ENCODE measurements at places on chromosomes 11 and 22.

GRCh38 chr11:5591613-5592012, 4.8 kb upstream of the TRIM6 start:
- no peak for DNase-seq

- no peak for DNase-seq
These were observed 74.2 kb upstream of the PITPNB start for GRCh38 chr22:27993201-27993635.

- DNase-seq, result no peak
These were observed 39.2 kb downstream of the CEP164 start for GRCh38 chr11:117366875-117367274.

DNA sequence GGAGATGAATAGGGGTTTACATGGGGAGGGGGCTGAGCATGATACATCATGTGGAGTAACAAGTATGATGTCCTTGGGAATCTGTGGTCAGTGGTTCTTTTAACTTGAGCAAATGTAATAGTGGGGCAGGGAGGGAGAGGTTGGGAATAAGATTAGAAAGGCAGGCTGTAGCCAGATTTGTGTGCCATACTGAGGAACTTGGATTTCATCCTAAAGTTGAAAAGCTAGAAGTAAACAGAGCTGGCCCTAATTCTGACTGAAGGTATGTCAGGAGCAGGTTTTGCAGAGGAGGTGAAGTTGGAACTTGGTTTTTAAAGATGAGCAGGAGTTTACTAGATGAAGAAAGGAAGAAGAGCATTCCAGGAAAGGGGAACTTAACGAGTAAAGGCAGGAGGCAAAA, 108.3 kb upstream of the RRM1 start:
- DNase-seq, result no peak

DNA sequence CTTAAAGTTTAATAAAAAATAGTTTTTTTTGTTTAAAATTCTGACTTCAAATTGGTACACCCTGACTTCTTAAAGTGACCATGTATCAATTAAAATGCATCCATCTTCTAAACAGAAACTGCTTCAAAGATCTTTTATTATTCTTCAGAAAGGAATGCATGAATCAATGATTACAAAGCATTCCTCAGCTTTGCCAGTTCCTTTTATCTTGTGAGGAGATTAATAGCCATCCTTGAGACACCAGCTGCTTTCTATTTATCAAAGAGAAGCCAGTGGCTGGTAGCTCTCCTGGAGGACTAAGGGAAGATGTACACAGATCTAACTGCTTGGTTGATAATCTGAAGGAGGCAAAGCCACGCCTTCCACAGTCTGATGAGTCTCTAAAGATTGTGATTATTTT, 2222.5 kb downstream of the LRRC4C start:
- no peak for DNase-seq

DNA sequence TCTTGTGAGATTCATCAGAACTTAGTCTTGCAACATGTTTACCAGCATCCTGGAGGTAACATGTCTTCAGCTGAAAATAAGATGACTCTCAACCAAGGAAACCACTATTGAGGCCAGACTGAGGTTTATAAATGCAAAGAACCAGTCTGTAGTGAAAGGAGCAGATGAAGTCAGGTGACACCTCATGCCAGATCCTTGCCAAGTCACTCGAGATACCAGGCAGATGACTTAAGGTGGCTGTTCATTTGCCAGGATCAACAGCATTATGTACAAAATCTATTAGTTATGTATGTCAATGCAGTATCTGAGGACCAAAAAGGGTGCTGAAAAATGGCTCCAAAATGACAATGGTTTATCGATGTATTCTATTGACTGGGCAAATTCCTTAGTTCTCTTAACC, 100.0 kb upstream of the SOX6 start:
- DNase-seq, result no peak

- peak; percentile 27 for DNase-seq
These were observed 91.1 kb downstream of the ETS1 start for GRCh38 chr11:128496249-128496648.

GRCh38 chr11:11213117-11213516, 139.9 kb downstream of the CSNK2A3 start:
- DNase-seq, result no peak

DNA sequence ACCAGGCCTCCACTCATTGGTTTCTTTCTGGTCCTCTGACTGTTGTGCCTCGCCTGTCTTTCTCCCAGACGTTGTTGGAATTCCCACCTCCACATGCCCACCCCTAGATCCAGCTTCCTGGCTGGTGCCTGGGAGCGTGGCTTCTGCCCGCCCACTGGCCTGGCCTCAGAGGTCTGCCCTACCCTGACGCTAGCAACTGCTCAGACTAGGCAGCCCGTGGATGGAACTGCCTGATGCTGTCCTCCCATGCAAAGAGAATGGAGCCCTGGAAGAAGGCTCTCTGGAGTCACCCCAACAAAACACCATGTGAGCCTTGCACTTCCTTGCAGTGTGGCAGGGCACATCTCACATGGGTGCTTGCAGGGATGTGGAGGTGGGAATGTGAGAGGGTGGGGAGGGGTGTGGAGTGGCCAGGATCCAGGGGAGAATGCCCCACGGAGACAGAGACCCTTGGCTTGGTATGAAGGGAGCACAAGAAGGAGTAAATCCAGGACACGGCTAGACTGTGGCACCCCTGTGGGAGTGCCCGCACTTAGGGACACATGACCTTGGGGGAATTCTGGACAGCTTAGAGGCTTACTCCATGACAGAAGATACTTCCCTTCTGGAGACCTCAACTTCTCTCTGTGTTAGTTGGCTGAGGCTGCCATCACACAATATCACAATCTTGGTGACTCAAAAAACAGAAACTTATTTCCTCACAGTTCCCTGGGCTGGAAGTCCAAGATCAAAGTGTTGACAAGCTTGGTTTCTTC, 22.5 kb upstream of the ADA2 start:
- DNase-seq, result no peak

DNA sequence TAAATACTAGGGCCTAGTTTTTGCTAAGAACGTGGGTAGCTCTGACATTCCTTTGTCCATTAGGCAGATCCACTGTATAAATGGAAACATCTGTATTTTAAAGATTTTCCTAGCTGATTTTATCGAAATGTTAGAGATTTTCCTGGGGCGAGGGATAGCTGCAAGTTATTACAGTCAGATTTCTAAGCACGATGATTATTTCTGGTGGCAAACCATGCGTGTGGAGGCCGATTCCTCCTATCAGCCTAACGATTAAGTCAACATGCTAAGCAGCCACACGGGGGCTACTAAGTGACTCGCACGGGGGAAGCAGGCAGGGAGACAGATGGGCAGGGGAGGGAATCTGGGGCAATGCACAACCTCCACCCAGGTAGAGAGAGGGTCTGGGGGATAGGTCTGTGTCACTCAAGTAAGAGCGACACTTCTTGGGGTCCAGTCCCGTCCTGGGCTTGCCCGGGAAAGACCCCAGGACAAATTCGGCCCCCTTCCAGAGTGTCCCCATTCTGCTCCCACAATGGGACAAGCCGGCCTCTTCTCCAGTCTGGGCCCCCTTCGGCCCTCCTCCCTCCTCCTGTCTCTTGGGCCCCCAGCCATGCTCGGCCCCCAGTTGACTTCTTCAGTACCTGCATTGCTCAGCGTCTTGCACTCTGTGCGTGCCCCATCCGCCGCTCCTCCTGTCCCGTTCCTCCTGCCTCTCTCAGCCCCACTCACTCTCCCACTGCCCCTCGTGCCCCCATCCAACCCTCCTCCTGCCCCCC, 571 bp downstream of the C11orf24 start:
- peak; percentile 83 for DNase-seq

DNA sequence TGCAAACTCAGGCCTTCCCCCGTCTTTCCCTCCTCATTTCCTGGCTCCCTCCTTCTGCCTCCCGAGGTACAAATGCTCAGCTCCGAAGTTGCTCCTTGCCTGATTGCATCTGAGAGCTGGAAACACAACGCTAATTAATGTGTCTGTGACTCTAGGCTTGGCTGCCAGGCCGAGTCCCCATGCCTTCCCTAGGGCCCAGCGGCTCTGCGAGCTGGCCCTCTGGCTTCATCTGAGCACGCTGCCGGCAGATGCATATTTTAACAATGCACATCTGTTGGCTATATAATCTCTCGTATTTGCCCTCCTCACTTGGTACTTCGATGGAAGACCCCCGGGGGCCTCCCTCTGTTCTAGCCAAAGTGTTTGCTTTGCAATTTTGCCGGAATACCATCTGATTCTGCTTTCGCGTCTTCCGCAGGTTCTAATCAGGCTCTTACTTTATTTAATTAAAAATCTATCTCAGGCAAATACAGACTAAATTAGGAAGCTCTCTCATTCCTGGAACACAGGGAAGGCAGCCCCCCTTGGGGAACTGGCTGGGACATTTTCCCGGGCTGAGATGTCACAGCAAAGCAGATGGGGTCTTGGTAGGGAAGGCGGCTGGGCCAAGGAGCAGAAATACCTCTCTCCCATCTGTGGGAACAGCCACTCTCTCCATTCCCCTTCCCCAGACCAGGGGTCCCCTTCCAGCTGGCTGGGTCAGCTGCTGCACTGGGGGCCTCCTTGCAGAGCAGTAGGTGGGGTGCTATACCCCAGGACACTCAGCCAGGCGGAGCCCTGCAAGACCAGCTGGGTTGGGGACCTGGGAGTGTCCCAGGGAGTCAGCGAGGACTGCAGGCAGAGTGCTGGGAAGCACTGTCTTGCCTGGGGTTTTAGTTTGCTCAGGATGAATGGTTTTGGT, 162.8 kb downstream of the ST3GAL4 start:
- no peak for DNase-seq

DNA sequence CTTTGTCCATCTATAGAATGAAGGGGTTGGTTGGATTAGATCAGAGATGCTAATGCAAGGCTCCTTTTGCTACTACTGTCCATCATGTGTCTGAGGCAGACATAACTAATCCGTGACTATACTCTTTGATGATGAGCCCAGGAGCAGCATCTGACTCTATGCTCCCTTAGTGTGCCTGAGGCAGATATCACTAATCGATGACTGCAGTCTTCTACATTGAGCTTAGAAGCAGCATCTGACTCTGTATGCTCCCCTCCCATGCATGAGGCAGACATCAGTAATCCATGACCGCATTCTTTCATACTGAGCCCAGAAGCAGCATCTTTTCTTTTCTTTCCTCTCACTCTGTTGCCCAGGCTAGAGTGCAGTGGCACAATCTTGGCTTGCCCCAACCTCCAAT, 4.2 kb downstream of the TCN2 start:
- DNase-seq, result no peak

GRCh38 chr11:6219359-6219758, 14.0 kb downstream of the C11orf42 start:
- peak; percentile 87 for DNase-seq

- no peak for DNase-seq
These were observed 202.1 kb downstream of the NXPE2 start for GRCh38 chr11:114880442-114880841.

DNA sequence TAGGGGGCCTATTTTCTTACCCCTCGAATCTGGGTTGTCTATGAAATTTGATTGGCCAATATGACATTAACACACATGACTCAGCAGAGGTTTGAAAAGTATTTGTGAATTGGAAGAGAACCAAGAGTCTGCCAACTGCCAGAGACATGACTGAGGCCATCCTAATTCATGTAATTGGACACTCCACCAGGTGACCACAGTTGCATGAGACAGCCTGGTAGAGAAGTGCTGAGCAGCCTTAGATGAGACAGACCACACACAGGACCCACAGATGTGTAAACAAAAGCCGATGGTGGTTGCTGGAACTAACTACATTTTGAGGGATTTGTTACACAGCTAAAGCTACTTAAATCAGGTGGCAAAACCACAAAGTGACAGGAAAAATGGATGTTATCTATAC, 855 bp upstream of the MS4A5 start:
- no peak for DNase-seq

DNA sequence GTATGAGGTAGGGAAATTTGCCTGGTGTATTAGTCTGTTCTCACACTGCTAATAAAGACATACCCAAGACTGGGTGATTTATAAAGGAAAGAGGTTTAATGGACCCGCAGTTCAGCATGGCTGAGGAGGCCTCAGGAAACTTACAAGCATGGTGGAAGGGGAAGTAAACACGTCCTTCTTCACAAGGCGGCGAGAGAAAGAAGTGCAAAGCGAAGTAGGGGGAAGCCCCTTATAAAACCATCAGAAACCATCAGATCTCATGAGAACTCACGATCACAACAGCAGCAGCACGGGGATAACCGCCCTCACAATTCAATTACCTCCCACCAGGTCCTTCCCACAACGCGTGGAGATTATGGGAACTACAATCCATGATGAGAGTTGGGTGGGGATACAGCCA, 12.0 kb upstream of the RFPL2 start:
- DNase-seq, result no peak
